ENCODE measurements at places on chromosomes 2 and 18.

DNA sequence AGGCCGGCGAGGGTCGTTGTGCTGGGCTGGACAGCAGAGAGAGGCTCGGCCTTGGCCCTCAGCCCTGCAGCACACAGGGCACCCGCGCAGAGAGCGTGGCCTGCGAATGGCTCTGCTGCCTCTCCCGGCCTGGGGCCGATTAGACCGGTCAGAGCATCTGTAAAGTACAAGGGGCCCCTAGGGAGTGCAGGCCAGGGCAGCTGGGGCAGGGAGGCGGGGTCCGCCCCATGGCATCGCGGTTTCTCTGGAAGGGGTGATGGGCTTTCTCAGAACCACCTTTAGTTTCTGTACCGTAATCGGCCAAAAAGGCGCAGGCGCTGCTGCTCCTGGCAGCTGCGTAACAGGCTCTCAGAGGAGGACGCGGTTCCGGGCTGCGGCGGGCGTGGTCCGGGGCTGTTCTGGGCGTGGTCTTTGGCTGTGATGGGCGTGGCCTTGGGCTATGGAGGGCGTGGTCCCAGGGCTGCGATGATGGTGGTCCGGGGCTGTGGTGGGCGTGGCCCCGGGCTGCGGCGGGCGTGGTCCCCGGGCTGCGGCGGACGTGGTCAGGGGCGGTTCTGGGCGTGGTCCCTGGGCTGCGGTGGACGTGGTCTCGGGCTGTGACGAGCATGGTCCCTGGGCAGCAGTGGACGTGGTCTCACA lies 1.5 kb upstream of the GPR148 start:
- peak; percentile 76 for DNase-seq

- no peak for DNase-seq
Measured at GRCh38 chr2:221134718-221135117, 437.4 kb downstream of the EPHA4 start.

GRCh38 chr18:6757931-6758330 lies 28.4 kb downstream of the ARHGAP28 start:
- peak; percentile 89 for DNase-seq

DNA sequence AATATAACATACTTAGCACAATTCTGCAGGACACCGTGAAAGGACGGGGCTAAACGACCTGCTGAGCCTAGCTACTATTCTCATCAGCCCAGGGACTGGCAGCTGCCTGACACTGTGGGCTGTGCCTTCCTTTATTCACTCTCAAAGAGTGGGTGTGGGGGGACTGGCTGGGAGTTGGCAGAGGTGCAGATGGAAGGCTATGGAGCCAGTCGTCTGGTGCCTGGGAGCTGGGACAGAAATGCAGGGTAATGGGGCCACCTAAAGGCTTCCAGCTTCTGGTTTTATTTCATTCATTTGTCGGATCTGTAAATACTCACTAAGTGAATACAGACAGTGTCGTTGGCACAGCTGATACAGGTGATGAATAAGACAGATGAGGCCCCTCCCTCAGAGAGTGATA lies 56.0 kb upstream of the NFU1 start:
- DNase-seq = no peak

DNA sequence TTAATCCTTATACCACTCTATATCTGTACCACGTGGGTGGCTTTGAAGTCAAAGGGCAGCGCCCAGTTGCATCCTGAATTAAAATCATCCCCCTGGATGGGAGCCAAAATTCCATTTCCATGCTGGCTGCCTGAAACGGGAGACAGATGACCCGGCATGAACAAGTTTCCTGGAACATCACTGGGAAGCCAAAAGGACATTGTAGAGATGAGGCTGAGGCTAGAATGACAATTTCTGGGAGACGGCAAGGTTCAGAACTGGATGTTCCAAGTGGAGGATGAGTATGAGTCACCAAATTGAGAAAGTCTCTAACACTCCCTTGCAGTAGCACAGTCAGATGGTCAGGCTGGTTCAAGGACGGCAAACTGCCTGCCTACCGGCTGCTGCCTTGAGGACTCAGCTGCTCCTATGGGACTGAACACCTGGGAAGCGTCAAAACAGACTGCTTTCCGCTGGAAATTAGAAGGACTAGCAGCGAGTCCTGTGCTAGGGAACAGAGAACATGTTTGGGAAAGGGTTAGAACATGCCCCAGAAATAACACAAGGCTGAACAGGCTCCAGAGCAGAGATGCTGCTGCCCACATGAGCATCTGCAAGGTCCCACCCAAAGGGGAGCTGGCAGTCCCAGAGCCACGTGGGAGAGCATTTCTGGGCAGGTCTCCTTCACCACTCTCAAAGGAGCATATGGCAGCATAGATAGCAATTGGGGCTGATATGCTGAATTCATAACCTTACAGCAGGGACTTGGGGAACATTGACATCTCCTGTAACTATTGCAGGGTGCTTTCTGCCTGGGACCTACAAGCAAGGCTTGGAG lies 32.0 kb downstream of the YPEL5 start:
- peak; percentile 66 for DNase-seq

DNA sequence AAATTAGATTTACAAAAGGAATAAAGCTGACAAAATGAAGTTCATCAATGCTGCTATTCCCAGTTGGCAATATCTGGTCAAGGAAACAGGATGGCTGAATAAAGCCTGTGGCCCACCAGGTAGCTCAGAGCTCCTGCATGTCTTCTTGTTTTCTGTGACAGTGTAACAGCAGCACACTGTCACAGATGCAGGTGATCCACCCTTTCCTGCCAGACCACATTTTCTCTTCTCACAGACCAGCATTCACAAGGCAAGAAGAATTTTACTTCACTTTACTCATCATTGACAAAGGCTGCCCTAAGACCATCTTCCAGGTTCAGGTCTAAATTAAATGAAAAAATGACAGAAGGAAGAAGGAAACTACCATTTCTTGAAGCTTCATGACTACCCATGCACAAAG lies 166.2 kb upstream of the MEIS1 start:
- DNase-seq = no peak

GRCh38 chr2:168781191-168781817 lies 21.1 kb upstream of the NOSTRIN start:
- no peak for DNase-seq

- DNase-seq = no peak
Measured at GRCh38 chr2:51329512-51329911, 297.6 kb upstream of the NRXN1 start.

DNA sequence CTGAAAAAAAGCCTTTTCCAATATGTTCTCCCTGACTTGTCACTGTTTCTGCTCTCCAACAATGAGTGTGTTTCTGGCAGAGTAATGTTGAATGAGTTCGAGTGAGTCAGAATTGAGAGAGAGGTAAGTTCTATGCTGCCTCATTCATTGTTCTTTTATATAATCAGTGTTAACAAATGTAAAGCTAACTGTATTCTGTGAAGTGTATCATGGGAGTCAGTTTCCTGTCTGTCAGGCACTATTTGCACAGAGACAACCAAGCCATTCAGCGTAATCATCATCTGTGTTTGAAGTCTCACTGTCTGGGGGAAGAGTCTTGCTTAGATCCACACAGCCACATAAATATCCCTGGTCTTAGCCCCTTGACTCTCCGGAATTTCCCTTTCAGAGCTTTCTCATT lies 22.0 kb upstream of the UPP2 start:
- DNase-seq = no peak

- no peak for DNase-seq
Measured at GRCh38 chr2:68774569-68775271, 40.1 kb downstream of the ARHGAP25 start.

GRCh38 chr2:31037058-31037457 lies 101.2 kb downstream of the GALNT14 start:
- DNase-seq = no peak

GRCh38 chr18:24741321-24741720 lies 280.9 kb downstream of the HRH4 start:
- no peak for DNase-seq

GRCh38 chr2:162342321-162342720 lies 1.6 kb upstream of the GCA start:
- no peak for DNase-seq
